Stimulated activated CD4-positive, alpha-beta T cell treated with anti-CD3 and anti-CD28 coated beads, Interleukin-15, amount 100 ng/mL, for 1 hour (primary cell): ENCODE measurements at places on chromosomes 1 and 21.

DNA sequence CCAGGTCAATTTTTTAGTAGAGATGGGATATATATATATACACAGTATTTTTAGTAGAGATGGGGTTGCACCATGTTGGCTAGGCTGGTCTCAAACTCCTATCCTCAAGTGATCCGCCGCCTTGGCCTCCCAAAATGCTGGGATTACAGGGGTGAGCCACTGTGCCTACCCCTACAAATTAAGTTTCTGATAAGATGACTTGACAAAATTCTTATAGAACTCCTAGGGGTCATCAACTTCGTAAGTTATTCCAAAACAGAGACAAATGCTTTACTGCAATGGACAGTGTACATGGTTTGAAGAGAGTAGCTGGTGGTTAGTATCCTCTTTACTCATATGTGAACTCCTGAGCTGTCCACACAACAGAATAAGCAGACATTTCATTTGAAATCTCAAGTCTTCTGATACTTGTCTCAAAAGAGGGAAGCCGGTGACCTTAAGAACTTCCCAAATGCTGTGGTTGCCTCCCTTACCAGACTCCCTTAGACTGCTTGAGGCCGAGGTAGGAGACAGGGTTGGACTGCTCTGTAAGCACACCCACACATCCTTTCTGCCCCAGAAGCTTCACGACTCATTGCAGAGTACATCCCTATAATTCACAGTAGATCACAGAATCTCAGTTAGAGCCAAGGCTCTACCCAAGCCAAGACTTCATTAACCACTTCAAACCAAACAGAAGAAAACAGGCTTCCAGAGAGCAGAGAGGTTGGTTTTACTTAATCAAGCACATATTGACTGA is 244.1 kb upstream of the IRF2BP2 start:
- DNase-seq, result no peak

- DNase-seq, result no peak
Measured at GRCh38 chr21:28922368-28922767, 70.3 kb downstream of the LTN1 start.

DNA sequence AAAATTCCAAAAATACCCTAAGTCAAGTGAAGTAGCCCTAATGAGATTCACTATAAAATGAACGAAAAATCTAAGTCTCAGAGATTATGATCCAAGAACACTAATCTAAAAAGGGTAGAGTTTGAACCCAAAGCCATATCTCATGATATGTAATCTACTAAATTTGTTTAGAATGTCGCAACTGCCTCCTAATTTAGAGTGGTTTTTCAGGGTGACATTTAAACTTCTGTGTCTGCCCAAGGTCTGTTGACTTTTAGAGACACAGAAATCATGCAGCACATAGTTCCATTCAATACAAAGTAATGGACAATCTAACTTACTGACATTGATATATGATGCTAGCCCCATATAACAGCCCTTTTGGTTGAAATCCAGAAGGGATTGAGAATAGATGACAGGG is 28.9 kb downstream of the FMO3 start:
- DNase-seq, result no peak

- no peak for DNase-seq
Measured at GRCh38 chr1:62391369-62391971, 45.4 kb upstream of the USP1 start.

GRCh38 chr1:212311836-212312497 is 26.8 kb downstream of the PPP2R5A start:
- no peak for DNase-seq

- DNase-seq, result no peak
Measured at GRCh38 chr1:36123356-36123755, 1.7 kb downstream of the COL8A2 start.

- DNase-seq, result no peak
Measured at GRCh38 chr1:103525114-103525606, 339 bp upstream of the RNPC3 start.

- no peak for DNase-seq
Measured at GRCh38 chr1:169196161-169196560, 89.7 kb downstream of the ATP1B1 start.

DNA sequence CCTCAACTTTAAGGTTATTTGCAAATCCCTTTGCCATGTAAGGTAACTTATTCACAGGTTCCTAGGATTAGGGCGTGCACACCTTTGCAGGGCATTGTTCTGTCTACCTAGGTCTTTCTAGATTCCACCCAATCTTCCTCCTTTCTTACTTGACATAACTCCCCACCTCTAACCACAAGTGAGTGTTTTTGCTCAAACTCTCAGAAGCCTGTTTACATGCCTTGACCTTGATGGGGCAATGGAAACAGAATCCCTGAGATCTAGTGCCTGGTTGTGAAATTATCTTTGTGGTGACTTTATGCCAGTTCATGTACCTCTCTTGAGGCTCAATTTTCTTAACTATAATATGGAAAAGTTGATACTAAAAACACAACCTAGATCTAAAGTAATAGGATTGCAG is 296.6 kb downstream of the TTLL7 start:
- no peak for DNase-seq

GRCh38 chr1:119711804-119712341 is at the start of gene PHGDH:
PHGDH (plus strand) TSS chr1:119711934; CDS start chr1:119712023, 89 bp downstream.
- DNase-seq, result no peak

DNA sequence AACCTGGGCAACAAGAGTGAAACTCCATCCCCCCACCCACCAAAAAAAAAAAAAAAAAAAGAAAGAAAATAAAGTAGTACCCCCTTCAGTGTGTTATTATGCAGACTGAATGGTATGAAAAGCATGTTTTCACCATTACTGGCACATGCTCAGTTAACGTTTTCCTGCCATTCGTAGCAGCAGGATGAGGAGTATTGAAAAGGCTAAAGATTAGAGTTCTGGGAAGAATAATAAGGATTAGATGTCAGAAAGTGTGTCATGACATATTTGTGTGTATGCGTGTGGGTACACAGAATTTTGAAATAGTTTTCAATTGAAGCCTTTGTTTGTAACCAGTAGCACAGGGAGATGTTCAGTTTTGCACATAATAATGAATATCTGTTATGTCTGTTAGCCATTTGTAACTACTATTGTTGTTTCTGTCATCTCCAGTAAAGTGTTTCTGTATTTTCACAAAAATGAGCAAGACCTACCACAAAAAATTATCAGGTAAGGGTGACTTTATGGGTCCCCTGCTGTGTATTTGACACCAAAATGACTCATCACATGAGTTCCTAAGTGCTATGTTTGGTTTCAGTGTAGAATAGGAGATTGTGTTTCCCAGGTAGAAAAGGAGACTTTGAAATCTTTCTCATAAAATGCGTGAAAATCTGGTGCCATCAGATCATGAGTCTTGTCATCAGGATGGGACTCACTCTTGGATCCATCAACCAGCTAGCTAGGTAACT is 358.9 kb downstream of the DISC1 start:
- DNase-seq, result no peak

DNA sequence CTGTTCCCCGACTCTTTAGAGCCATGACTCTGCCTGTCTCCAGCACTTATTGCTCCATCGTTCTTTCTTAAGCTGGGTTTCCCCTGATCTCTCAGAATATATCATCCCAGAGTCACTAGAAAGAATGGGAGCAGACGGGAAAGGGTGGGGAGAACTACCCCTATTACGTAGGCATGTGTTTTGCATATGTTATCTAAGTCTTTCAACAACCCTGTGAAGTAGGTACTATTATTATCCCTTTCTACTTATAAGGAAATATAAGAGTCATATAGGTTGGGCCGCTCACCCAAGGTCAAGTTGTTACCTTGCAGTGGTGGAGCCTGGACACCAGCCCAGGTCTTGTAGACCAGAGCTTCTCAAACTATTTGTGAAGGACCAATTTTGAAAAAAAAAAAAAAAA is 38.7 kb downstream of the ELF3 start:
- DNase-seq, result no peak

DNA sequence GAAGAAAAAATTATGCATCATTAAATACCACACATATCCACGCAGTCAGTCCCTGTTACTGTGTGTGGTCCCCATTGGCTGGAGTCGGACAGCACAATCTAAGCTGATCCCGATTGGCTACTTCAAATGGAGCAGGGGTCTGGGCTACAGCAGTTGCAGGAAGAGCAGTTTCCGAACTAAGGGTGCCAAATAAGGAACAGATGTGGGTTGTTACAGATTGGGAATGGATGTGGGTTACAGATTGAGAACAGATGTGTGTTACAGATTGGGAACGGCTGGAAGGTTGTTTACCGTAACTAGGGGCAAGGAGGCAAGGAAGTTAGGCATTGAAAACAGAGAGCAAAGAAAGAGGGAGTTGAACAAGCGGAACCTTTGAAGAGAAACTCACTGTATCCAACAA is 19.9 kb downstream of the OR2L13 start:
- no peak for DNase-seq

GRCh38 chr1:78070758-78071157 is 25.0 kb downstream of the GIPC2 start:
- DNase-seq, result no peak

DNA sequence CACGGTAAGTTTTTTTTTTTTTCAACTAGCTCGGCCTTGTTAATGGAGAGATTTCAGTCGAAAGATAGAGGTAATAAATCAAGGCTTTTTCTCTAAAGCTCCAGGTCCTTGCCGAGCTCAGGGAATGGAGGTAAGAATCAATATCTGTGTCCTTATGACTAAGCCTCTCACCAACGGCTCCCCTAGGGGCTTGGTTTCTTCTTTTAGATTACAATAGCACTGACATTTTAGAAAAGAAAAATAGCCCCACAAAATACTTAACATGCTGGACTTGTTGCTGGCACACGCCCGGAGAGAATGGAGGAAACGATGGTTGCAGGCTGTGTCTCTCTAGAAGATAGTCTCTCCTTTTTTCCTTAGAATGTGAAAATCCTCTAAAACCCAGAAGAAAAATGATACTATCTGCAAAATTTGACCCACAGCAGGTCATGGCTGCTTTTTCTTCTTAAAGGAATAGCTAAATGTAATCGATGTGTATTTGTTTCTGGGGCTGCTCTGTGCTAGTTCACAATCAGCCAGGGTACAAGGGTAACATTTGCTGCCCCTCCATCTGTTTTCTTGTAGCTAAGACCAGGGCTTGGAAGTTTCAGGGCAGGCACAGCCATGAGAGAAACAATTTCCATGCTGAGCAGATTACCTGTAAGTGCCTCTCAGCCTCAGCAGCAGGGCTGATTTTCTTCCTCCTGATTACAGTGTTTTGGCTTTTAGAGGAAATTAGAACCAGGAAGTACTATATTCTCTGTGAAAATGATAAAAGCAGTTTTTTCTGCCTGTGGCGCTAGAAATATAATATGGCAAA is 86.2 kb upstream of the GNG12 start:
- no peak for DNase-seq
